ENCODE measurements at places on chromosomes 1 and 21. TPM values are rescaled to one million over a fixed set of nuclear protein-coding genes. Genes with fewer than 3 reads are reported as not detected.

GRCh38 chr21:32861866-32862265, 90.3 kb upstream of the PAXBP1 start:
- DNase-seq: no peak

DNA sequence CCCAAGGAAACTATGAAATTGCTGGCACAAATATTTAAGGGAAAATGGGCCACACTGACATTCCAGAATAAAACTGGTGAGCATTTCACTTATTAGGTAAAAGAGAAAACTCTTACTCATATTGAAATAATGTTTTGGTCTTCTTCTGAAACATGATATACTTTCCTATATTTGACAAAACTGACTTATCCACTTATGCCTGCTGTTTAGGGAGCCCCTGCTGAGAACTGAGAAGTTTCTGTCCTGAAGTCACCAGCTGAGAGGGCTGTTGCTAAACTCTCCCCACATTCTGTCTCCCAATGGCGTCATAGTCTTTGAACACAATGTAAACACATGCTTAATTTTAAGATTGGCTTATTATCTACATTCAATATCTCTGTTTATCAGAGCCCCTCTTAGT, 46.8 kb upstream of the ZC3H11B start:
- no peak for DNase-seq

- no peak for DNase-seq
Measured at GRCh38 chr21:44892095-44892494, 18.6 kb upstream of the PTTG1IP start.

- DNase-seq: no peak
Measured at GRCh38 chr1:57300186-57300585, 123.7 kb downstream of the DAB1 start.

- no peak for DNase-seq
Measured at GRCh38 chr1:38028105-38028591, 15.6 kb downstream of the UTP11 start.

- DNase-seq: no peak
Measured at GRCh38 chr1:221032637-221033280, 153.5 kb downstream of the HLX start.

GRCh38 chr1:161187311-161187710, 10.0 kb upstream of the B4GALT3 start:
- no peak for DNase-seq

GRCh38 chr1:98315309-98315708, 346.2 kb upstream of the SNX7 start:
- DNase-seq: no peak

- no peak for DNase-seq
Measured at GRCh38 chr1:50667272-50667671, 244.0 kb upstream of the DMRTA2 start.

- no peak for DNase-seq
Measured at GRCh38 chr1:40922969-40923368, 56.5 kb upstream of the CTPS1 start.

ORC1 gene
- total RNA-seq: 49.0 TPM

MFAP2 gene
- total RNA-seq: 188 TPM

CELA2A gene
- total RNA-seq: not detected

MOV10 gene
- total RNA-seq: 105 TPM

SIM2 gene
- total RNA-seq: 0.34 TPM

MAP1LC3C gene
- 1.7 TPM for total RNA-seq

Data from H1 (cell line).